ENCODE measurements at places on chromosomes 16 and 17. TPM values are rescaled to one million over a fixed set of nuclear protein-coding genes. Genes with fewer than 3 reads are reported as not detected.

THUMPD1 gene
- total RNA-seq, result 80.7 TPM

DNA sequence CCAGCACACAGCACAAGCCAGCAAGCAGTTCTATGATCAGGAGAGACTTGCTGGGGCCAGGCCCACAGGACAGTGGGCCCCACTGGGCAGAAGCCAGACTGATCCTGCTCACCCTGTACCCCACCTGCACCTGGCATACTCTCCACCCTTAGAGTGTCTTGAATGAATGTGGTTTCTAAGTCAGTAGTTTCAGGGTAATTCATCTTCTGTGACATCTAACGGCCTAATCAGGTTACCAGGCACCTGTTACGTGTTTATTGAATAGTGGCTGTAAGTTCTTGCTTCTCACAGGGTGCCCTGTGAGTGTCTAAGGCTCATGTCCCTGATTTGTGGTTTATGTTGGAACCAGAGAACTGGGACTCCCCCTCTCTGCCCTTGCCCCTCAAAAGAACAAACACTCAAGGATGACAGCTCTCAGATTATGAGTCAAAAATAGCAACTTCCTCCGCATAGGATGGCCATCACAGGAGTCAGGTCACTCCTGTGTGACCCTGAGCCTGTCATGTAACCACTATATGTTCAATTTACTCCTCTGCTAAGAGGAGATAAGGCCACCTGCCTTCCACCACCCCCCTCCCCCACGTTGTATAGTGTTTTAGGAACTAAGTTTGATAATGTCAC, 7.0 kb upstream of the OR2C1 start:
- no peak for DNase-seq

DNA sequence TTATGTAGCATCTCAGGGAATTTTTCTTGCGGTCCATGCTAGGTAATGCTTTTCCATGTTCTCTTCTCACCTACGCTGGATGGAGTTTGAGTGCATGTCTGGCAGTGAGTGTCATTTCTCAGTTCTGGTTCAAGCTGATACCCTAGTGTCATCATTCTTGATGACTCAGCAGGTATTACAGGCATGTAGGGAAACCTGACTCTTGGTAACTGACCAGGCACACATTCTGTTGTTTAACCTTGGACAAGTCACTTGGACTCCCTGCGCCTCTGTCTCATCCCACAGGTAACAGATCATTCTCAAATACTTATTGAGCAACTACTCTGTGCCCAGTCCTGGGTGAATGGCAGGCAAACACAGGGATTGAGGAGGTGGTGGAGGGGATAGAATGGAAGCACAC, 6.8 kb upstream of the RBFOX1 start:
- no peak for DNase-seq

DNA sequence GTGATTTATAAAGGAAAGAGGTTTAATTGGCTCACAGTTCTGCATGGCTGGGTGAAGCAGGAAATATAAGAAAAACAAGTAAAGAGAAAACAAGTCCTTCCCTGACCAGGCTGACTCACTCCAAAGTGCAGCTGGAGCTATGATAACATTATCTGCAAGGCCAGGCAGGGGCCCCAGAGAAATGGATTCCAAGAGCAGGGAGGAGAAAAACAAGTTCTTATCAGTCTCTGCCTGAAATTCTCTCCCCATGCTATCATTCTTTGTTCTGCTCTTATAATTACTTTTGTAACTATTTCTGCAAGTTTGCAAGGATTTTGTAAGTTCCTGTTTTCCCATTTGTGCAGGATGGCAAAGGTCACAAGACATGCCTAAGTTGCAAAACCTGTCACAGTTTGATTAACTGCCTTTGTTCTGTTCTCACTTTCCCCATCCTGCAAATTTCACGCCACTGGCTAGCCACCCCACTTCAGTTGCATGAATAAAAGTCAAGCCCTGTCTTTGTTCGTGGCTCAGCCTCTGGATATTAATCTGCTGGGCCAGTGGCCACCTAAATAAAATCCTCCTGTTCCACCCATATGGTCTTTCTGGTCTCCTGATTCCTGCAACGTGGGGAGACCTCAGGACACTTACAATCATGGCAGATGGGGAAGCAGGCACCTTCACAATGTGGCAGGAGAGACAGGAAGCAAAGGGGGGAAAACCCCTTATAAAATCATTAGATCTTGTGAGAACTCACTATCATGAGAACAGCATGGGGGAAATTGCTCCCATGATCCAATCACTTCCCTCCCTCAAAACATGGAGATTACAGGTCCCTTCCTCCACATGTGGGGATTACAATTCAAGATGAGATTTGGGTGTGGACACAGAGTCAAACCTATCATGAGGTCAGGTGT, 13.1 kb downstream of the ABCA9 start:
- DNase-seq, result no peak
